ENCODE measurements at places on chromosomes 2 and 18.

- H3K36me3 ChIP-seq, result no peaks in the 10 kb centered on the region
- peaks cover 16% of the 10 kb centered on the region for H3K4me1 ChIP-seq
- peaks cover 3% of the 10 kb centered on the region for H3K27me3 ChIP-seq
- H3K4me3 ChIP-seq, result no peak overlapping the region
- H3K27ac ChIP-seq, result no peak overlapping the region
- DNase-seq, result no peak
These were observed 152.8 kb downstream of the SMAD2 start for GRCh38 chr18:47777626-47778025.

DNA sequence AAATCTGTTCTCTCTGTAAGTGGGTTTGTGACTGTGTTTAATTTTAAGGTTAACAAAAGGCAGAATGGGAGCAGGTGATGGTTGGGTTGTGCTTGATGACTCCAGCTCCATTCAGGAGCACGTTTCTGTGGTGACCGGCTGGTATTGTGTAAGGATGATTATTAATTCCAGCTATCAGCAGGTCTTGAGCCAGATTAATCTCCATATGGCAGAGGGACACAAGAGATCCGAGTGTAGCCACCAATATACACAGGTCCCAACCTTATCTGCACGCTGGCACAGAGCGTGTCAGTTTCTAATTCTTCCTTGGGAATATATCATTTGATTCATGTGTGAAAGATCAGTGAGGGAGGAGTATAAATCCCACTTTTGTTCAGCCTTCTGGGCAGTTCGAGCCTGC lies 199.0 kb upstream of the DCC start:
- H3K27ac ChIP-seq, result no peak overlapping the region
- no peaks in the 10 kb centered on the region for H3K4me1 ChIP-seq
- no peak overlapping the region for H3K4me3 ChIP-seq
- H3K36me3 ChIP-seq, result no peaks in the 10 kb centered on the region
- DNase-seq, result no peak
- no peaks in the 10 kb centered on the region for H3K27me3 ChIP-seq

GRCh38 chr2:64819361-64819760 lies 165.6 kb upstream of the SERTAD2 start:
- H3K4me3 ChIP-seq, result peak overlapping the region; percentile 68
- H3K27ac ChIP-seq, result peak overlapping the region; percentile 93
- no peak for DNase-seq
- peaks cover 2% of the 10 kb centered on the region for H3K27me3 ChIP-seq
- H3K36me3 ChIP-seq, result peaks cover 9% of the 10 kb centered on the region

DNA sequence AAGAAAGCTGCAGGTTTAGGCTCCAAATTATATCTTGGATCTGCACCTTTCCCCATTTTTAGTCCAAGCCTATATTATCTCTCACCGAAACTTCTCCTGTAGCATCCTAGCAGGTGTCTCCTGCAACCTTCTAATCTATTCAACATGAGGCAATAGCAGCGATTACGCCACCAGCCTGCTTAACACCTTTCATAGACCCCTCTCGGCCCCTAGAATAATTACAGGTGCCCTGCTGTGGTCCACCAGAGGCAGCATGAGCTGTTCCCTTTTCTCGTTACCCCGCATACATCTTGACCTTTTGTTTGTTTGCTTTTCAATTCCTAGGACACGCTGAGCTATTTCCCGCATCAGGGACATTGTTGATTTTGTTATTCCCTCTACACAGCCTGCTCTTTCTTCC lies 361.9 kb downstream of the CYRIA start:
- peaks cover 12% of the 10 kb centered on the region for H3K4me1 ChIP-seq
- H3K4me3 ChIP-seq, result no peak overlapping the region
- H3K36me3 ChIP-seq, result no peaks in the 10 kb centered on the region
- DNase-seq, result no peak
- H3K27me3 ChIP-seq, result peaks cover 13% of the 10 kb centered on the region

DNA sequence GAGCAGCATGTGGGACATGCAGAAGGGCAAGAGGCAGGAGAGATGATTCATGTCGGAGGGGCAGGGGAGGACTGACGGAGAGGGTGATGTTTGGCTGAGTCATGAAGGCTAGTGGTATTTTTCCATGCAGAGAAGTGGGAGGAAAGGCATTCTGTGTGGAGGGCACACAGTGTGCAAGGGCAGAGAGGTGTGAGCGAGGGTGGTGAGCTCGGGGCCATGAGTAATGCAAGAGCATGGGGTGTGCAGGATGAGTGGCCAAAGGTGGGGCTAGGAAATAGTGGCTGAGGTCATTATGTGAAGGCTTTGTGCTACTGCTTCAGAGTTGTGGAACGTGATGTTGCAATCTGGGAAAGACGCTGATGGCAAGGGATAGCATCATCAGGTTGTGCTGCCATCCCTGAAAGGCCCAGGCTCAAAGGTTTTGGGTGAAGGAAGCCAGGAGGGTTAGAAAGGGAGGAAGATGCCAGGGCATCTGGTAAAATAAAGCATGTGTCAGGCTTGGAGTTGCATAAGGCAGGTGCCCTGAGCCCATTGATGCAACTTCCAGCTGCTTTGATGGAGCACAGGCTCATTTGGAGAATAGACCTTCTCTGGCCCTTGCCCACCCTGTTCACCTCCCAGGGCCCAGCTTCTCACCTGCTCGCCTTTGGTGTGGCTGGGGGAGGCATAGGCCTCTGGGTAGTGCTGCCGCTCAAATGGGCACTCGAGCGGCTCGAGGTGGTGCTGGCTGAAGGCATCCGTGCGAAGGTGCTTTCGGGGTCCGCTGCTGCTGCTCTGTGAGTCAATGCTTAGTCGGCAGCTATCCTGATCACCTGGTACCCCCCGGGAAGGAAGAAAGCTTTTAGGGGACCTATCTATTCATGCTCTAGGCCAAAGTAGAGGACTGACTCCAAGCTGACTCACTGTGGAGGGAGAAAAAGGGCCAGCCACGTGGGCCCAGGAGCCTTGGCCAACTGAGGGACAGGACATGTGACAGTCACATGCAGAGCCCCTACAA lies 37.5 kb downstream of the PAX8 start:
- no peaks in the 10 kb centered on the region for H3K36me3 ChIP-seq
- no peak for DNase-seq
- H3K27ac ChIP-seq, result peak overlapping the region; percentile 49
- peak overlapping the region; percentile 16 for H3K4me3 ChIP-seq
- peaks cover 19% of the 10 kb centered on the region for H3K4me1 ChIP-seq

- no peak for DNase-seq
- no peaks in the 10 kb centered on the region for H3K4me1 ChIP-seq
- H3K36me3 ChIP-seq, result no peaks in the 10 kb centered on the region
- H3K4me3 ChIP-seq, result no peak overlapping the region
These were observed 287.3 kb downstream of the AGPS start for GRCh38 chr2:177679611-177680605.

GRCh38 chr2:159088906-159089305 lies 120.5 kb downstream of the TANC1 start:
- H3K27ac ChIP-seq, result no peak overlapping the region
- H3K36me3 ChIP-seq, result no peaks in the 10 kb centered on the region
- H3K4me3 ChIP-seq, result no peak overlapping the region
- no peaks in the 10 kb centered on the region for H3K27me3 ChIP-seq
- DNase-seq, result no peak

DNA sequence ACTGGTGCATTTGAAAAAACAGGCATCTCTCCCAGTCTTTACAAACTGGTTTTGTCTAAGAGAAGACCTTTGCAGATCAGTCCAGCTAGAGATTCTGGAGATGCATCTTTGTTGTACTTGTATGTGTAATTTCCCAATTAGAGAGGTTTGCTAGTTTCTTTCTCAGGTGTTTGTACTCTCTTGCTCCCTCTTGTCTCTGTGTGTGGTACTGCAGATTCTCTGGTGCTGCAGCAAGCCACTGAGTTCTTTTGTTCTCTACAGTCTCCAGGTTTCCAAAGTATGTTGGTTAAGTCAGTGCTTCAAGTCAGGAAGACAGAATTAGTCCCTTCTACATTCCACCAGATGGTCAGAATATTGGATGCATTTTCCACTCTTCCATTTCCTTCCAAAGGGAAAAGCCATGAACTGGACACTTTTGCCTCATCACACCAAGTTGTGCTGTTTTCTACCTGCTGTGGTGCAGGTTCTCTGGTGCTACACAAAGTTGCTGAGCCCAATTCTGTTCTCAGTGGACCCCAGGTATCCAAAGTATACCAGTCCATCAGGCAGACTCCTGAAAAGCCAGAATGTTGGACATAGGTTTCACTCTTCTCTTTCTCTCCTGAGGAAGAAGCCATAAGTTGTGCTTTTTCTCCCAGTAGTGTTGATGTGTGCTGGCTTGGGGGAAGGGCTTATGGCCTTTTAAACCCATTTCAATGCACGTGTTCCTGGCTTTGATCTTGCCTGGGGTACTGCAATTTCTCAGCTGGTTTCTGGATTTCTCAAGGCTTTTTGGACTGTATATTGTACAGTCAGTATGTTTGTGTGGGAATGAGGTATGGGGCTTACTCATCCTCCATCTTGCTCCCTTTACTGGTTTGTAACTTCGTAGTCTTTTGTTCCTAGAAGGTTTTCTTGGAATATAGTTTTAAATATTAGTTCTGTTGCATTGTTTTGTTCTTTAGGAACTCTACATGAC lies 29.8 kb downstream of the EPC2 start:
- H3K36me3 ChIP-seq, result peaks cover 1% of the 10 kb centered on the region
- no peak overlapping the region for H3K4me3 ChIP-seq
- no peaks in the 10 kb centered on the region for H3K27me3 ChIP-seq
- peak; percentile 14 for DNase-seq
- H3K27ac ChIP-seq, result no peak overlapping the region

DNA sequence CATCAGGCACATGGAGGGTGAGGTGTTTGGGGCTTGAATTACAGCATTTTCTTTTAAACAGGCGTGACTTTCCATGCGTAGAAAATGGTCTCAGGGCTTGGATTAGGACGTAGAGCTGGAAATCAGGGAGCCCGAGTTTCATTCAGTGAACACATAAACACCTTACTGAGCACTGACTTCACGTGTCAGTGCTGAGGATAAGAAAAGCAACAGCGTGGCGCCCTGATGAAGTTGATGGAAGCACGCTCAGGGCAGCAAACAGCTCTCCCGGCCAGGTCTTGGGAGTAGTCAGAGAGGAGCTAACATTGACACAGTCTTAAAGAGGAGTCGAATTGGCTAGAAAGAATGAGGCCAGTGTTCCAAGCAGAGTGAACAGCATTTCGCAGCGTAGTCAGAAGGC lies 110.7 kb downstream of the LYPD1 start:
- H3K27me3 ChIP-seq, result no peaks in the 10 kb centered on the region
- H3K27ac ChIP-seq, result no peak overlapping the region
- DNase-seq, result no peak

DNA sequence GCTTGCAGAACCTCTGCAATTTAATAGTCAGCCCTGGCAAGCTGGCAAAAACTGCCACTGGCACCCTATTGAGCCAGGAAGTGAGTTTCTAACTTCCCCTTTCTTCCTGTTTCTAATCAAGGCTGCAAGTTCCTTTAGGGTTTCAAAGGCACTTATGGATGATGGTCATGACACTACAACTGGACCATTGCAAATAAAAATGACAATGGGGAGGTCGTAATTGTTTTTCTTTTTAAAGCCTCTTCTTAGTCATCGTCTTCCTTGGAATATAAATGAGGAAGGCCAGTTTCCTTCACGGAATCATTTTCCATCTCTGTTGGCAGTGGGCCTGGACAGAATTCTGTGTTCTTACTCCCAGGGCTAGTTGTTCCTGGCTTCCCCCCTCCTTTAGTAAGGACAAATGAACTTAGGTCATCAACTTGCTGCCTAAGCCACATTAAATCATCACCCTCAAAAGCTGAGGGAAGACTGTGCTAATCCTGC lies 35.8 kb downstream of the SH3RF3 start:
- no peaks in the 10 kb centered on the region for H3K36me3 ChIP-seq
- no peak for DNase-seq
- H3K27me3 ChIP-seq, result peaks cover 31% of the 10 kb centered on the region
- H3K27ac ChIP-seq, result no peak overlapping the region

GRCh38 chr18:23340661-23341060 lies 112.4 kb upstream of the RIOK3 start:
- DNase-seq, result no peak
- H3K27me3 ChIP-seq, result no peaks in the 10 kb centered on the region
- H3K4me1 ChIP-seq, result peaks cover 8% of the 10 kb centered on the region

DNA sequence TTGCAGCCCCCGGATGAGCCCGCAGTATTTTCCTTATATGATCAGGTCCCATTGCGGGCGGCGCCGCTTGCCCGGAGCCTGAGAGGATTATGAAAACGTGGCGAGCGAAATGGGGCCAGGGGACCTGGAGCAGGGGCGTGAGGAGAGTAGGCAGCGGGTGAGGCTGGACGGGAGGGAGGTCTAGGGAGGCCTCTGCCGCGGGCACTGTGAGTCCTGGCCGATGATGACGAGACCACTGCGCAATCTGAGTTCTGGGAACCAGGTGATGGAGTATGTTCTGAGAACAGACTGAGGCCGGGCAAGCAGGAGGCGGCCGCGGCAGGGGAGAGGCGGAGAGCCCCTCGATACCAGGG lies 790 bp upstream of the ACAA2 start:
- peak overlapping the region; percentile 97 for H3K4me3 ChIP-seq
- H3K4me1 ChIP-seq, result peaks cover 66% of the 10 kb centered on the region
- peaks cover 34% of the 10 kb centered on the region for H3K36me3 ChIP-seq
- peak; percentile 49 for DNase-seq

DNA sequence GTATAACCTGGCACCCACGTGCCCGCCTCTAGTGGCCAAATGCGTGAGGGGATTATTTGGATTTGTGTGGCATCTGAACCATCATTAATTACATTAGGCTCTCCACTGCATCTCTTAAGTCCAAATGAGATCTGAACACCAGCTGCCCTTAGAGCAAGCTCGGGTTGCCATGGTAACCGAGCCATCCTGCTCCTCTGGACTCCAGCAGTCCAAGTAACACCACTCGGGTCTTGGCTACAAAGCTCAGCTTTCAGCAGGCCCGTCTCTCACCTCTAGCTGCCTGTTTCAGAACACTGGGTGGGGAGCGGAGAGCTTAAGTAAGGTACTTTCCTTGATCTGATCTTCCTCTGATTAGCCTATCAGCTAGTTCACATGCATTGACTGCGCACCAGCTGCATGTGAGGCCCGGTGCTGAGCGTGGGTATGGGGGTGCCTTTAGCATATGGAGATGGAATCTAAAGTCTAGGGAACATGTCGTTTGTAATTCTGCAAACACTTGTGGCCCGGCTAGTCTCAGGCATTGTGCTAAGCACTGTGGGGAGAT lies 14.1 kb upstream of the CYS1 start:
- no peak overlapping the region for H3K27ac ChIP-seq
- no peak overlapping the region for H3K4me3 ChIP-seq
- H3K36me3 ChIP-seq, result peaks cover 3% of the 10 kb centered on the region

- no peaks in the 10 kb centered on the region for H3K4me1 ChIP-seq
- no peak overlapping the region for H3K4me3 ChIP-seq
- no peak for DNase-seq
- peaks cover 2% of the 10 kb centered on the region for H3K27me3 ChIP-seq
- H3K27ac ChIP-seq, result no peak overlapping the region
These were observed 126.5 kb downstream of the GALR1 start for GRCh38 chr18:77376043-77376732.
